ENCODE measurements at places on chromosomes 1 and 21.

DNA sequence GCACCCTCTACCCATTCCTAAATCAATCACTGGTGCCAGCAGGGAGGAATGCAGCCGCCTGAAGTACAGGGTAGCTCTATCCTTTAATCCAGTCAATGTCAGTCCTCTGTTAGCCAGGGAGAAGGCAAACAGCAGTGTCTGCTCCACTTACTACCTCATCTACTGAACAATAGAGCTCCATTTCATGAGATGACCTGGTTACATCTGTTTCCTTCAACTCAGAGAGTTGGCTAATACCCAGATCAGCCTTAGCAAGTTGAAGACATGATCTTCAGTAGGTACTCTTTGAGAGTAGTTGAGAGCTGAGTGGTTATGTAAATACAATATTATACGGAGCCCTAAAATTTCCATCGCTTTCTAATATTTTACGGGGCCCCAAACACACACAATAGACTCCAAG lies 46.1 kb upstream of the CD34 start:
- peak; percentile 43 for DNase-seq

DNA sequence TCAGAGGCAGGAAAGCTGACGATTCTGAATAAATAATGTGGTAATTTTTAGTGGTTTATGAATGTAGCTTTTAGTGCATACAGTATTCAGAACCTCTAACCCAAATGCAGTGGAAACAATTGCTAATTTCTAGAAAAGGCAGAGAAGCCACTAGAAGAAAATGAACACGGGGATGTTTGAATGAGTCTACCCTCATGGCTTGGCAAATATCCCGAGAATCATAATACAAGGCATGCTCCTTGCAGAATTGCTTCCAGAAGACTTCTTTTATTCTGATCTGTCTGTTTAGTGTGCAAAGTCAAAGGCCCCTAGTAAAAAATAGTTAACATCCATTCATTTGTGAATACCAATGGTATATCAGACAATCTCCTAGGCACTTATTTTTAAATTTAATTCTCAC lies 246.8 kb downstream of the LMO4 start:
- DNase-seq = no peak

- DNase-seq = no peak
Observed at GRCh38 chr1:95655321-95656020, 421.5 kb downstream of the RWDD3 start.

DNA sequence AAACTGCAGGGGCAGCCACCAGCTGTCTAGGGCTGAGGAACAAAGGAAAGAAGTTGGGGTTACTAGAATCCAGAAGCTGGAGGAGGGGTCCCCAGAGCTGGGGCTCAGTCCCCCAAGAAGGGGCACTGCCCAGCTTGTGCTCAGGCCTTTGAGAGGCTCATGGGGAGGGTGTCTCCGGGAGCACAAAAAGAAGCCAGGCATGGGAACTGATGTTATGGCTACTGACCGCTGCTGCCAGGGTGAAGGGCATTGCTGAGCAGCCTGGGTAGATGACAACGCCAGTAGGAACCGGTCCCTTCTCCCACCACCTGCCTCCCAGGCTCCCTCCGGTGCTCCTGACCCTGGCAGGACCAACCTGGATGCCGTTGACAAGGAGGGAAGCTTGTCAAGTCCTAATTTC lies 762.5 kb upstream of the TPTE start:
- DNase-seq = no peak

GRCh38 chr1:240712014-240712731 lies 100.2 kb upstream of the GREM2 start:
- no peak for DNase-seq

DNA sequence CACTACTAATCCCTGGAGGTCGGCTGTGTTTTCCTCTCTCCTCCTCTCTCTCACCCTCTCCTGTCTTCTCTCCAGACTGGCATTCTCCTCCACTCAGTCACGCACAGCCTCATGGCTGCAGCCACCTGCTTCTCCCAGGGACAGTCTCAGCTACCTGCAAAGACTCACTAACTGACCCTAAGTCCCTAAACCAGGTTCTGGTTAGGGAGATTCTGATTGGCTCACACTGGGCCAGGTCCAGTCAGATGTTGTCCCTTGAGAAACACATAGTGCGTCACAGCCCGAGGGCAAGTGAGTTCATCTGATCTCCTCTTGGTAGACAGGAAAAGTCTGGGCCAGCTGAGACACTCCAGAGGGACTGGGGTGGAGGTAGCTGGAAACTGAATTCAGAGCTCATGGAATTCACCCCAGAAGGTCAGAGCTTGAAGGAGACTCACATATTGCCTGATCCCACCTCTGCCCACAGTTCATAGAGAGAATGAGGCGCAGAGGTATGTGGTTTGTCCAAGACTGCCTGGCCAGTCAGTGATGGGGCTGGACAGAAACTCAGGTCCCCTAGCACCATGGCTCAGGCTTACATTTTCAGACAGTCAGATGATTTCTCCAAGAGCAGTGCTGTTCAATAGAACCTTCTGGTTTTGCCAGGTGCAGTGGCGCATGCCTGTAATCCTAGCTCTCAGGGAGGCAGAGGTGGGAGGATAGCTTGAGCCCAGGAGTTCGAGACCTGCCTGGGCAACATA lies 40.4 kb upstream of the RPL11 start:
- no peak for DNase-seq

DNA sequence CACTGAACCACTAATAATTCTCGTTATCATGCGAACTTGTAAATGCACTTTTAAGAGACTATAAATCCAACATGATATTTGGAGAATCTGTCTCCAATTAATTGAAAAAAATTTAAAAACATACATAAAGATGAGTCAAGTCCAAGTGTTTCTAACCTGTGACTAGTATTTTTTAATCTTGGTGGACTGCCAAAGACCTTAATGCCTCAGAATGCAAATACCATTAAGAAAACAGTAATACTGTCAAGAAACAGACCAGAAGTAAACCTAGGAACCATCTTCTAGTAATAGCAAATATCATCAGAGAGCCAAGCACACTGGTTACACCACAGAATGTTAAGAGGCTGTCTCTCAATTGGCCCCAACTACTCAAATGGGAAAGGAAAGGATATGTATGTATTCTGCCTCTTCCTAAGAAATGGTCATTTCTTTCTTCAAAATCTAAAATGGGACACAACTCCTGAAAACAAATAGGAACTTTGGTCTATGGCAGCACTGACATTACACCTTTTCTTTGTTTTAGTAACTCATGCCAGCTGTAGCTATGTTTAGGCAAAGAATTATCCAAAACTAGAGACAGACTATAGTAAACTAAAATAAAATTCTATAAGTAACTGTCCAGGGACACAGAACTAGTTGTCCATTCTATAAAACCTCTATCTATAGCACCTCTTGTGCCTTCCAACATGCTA lies 15.8 kb downstream of the SCYL3 start:
- DNase-seq = no peak

- no peak for DNase-seq
Observed at GRCh38 chr1:59188413-59189213, 108.3 kb upstream of the FGGY start.

DNA sequence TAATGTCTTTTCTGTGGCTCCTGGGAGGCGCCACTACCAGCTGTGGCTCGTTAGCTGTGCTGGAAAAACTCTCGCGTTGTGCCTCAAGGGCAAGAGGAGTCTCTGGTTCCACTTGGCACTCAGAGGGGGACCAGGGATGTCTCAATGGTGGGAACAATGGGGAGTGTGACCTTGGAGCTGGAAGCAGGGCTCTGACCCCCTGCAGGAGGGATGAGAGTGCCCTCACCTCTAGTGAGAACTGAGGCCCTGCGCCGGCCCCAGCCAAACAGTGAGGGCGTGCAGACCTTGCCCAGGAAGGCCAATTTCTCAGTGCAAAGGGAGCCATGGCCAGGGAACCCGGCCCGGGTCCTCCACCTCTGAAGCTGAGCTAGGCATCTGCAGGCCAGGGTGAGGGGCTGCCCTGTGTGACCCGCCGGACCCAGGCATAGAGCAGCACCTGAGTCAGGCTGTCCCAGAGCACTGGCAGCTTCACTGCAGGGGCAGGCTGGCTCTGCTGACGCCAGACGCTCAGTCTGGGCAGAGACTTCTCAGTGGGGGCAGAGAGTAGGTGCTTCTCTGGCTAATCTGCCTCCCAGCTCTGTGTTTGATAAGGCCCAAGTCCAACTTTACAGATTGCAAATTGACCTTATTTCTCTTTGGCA lies 1.8 kb downstream of the RD3 start:
- no peak for DNase-seq

GRCh38 chr1:230104395-230105244 lies 37.6 kb downstream of the GALNT2 start:
- peak; percentile 84 for DNase-seq

DNA sequence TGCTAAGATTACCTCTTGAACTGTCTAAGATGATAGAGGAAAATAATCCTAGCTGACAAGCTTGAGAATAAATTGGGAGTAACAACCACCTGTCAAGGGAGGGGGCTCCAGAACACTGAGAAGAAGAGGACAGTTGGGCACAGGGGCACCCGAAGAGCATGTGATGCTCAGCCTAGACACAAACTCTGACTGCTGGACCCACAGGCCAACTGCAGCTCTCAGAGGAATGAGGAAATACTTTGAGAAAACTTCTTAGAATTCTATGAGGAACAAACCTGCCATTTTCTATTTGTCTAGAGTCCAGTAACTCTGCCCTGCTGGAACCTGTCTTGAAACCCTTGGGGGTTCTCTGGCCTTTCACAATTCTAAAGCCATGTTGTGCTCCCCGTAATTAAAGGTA lies 124.1 kb upstream of the KCNK2 start:
- DNase-seq = no peak

DNA sequence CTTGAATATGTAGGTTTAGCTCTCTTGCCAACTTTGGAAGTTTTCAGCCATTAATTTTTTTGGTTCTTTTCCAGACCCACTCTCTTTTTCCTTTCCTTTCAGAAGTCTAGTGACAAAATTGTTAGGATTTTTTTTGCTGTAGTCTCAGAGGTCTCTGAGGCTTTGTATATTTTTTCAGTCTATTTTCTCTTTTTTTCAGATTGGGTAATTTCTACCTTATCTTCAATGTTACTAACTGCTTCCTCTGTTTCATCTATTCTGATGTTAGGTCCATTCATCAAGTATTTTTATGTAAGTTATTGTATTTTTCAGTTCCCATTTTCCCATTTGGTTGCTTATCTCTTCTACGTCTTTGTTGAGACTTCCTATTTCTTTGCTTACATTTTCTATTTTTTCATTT lies 15.7 kb downstream of the RGS2 start:
- DNase-seq = no peak

DNA sequence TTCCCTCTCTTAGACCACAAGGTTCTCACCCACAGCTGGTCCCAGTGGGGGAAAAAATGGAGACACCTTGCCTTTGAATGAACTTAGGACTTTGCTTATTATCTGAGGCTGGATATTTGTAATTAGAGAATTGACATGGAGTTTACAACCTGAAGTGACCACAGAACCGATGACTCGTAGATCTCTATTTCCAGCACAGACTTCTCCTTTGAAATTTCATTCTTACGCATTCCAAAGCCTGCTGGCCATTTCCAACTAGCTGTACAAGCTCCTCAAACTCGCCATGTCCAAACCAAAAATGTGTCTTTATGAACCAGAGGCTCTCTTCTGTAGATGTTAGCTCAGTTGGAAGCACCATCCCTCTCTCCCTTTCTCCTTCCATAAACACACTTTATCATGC lies 12.0 kb downstream of the RAB7B start:
- no peak for DNase-seq

DNA sequence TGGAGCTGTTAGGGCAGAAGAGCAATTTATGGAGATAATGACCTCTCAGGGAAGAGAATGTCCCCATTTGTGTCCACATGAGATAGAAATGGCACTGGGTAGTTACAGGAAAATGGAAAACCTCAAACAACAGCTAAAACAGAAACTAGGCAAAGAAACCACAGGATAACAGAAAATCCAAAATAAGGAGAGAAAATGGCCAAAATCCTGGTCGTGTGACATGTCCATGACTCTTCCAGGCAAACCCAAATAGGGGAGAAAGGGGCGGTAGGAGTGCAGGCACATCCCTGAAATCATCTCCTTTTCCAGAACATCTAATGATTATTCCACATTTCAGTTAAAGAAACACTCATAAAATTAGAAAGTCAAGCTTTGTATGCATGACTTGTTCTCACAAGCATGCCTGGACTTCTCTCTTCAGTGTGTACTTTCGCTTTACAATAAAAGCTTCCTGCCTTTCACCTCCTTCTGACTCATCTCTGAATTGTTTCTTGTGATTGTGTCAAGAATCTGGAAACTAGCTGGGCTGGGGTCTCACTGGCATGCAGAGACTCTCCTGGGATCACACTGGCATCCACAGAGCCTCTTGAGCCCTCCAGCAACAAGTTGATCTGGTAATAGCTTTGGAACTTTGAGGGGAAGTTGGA lies 171.4 kb upstream of the ZP4 start:
- no peak for DNase-seq

- no peak for DNase-seq
Observed at GRCh38 chr1:3593745-3594144, 17.6 kb downstream of the MEGF6 start.

DNA sequence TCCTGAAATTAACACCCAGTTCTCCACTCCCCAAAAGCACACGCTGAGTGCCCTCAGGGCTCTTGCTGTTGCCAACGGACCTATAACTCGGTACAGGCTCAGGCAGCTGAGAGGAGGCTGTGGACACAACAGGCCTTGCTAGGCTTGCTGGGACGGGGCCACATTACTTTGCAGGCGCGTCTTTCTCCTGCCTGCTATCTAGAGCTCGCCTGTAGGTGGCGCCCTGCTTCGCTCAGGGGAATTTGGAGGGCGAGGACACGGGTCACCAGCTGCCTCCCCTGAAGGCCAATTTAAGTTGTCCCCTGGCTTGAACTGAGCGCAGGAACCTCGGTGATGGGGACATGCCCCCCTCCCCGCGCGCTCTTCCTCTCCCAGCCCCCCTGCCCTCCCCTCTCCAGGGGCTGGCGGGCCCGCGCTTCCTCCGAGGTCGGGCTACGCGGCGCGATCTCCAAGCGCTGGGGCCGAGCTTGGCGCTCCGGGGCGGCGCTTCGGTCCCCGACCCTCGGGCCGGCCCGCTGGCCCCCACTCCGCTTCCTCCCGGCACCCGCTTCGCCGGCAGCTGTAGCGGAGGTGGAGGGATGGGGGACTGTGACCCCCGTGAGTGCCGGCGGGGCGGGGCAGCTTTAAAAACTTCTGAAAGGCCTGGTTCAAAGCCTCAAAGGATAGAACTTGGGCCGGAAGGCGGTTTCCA lies 32.4 kb upstream of the NFIA start:
- DNase-seq = peak; percentile 96

- no peak for DNase-seq
Observed at GRCh38 chr1:41752514-41753170, 166.1 kb downstream of the HIVEP3 start.

- DNase-seq = no peak
Observed at GRCh38 chr21:43367296-43367695, 59.6 kb downstream of the SIK1 start.

DNA sequence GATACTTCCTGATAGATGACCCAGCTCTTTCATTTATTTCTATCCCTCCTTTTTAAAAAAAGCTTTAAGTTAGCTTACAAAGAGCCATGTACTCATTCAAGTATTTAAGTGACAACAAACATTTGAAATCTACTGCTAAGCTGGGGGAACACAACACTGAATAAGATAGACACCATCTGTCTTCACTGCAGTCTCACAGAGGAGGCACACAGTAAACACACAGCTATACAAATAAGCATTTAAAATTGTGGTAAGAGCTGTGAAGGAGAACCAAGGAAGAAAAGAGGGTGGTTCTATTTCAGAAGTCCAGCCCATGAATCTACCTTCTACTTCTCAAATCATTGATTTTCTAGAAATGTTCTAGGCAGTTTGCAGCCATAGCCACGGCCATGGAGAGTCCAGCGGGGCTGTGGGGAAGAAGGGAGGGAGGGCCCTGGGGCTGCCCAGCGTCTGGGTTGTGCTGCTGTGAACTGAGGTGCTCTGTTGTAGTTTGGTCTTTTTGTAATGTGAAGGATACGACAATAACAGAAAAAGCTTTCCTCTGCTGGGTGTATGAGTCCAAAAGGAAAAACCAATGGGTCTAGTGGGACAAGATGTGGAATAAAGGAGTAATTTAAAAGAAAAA lies 28.2 kb downstream of the PRDM2 start:
- DNase-seq = no peak

Data from activated CD4-positive, alpha-beta T cell treated with anti-CD3 and anti-CD28 coated beads, Interleukin-2, amount 10 ng/mL, durations not matched to agents 24 days and 14 days (primary cell).